ENCODE measurements at places on chromosomes 4 and X. TPM values are rescaled to one million over a fixed set of nuclear protein-coding genes. Genes with fewer than 3 reads are reported as not detected.
A peak's percentile ranks its signal among the peaks of the same experiment; 100 is the strongest.

GRCh38 chr4:173334891-173335752, 964 bp upstream of the HMGB2 start:
- peak; percentile 80 for DNase-seq

GRCh38 chr4:53348046-53348445, 17.8 kb downstream of the SCFD2 start:
- no peak for DNase-seq

ANXA10 gene
- 0.47 TPM for total RNA-seq

DNA sequence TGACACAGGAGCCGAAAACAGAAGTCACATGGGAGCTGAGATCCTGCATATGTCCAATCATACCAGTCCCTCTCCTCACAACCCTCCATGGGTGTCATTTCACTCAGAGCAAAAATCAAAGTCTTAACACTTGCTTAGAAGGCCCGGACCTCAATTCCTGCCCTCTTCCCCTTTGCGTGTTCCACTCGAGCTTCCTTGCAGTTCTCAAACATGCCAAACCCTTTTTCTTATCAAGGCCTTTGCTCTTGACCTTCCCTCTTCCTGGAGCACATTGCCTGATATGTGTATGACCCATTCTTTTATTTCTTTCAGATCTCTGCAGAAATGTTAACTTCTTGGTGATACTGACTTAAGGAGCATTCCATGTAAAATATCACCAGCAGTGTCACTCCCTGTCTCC, 87.0 kb upstream of the USP38 start:
- peak; percentile 30 for DNase-seq

- DNase-seq, result no peak
These were observed 14.0 kb upstream of the FGF5 start for GRCh38 chr4:80252427-80252826.

HHIP gene
- total RNA-seq, result 50.1 TPM

SLITRK2 gene
- total RNA-seq, result 0.61 TPM

DNA sequence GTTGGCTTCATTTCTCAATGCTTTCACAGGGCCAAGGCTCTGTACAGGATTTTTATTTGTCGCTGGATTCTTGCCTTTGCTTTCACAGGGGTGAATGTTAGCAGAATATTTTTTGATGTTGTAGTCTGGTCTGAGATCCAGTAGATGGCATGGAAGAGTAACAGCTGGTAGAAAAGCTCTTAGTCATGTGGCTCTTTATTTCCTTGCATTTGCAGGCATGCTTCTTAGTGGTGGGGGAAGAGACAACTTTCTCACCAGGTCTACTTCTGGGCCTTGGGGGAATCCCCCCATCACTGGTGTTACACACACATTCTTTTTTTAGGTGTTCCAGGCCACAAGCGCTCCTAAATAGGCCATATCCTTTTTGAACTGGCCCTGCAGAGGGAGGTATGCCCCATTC, 58.2 kb upstream of the DKK2 start:
- no peak for DNase-seq

AREG gene
- total RNA-seq, result 16.8 TPM

- DNase-seq, result no peak
These were observed 95.2 kb downstream of the AMMECR1 start for GRCh38 chrX:110222497-110223257.

TLR7 gene
- 3.4 TPM for total RNA-seq

ARHGAP6 gene
- total RNA-seq, result 7.0 TPM

ENPEP gene
- total RNA-seq, result 8.5 TPM

COMMD8 gene
- total RNA-seq, result 20.1 TPM

DNA sequence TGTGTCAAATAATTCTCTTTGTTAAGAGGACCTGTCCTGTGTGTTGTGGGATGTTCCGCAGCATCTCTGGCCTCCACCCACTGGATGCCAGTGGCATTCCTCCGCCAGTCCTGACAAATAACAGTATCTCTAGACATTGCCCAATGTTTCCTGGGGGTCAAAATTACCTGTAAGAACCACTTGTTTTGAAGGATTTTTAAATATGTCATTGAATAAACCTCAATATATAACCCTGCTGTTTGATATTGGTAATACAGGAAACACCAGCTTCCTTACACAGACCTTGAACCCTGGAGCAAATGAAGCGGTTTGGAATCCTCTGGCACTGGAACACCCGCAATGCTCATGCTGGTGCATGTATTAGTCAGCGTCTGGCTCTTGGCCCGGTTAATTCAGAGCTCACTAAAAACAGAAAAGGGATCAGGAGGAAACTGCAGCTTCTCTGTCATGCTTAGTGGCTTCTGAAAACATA, 101.3 kb downstream of the TBL1X start:
- DNase-seq, result no peak

DNA sequence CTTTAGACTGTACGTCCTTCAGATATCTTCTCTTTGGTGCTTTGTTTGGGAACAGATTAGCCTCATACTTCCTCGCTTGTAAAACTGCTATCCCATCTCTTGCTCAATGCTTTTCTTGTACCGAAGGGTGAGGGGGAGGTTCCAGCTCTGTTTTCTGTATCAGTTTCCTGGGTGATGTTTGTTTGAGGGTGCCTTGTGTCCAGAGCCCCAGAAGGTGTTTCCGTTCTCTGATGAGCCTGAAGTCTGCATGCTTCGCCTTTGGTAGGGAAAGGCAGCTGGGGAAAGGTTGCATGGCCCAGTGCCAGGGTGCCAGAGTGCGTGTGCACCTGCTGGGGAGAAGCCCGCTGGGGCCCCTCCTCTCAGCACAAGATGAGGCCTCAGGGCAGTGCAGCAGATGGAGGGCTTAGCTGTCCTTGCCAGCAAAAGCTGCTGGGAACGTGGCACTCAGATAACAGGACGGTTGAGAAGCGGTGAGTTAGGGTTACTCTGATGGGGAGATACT, 73.7 kb downstream of the TBL1X start:
- DNase-seq, result no peak

DNA sequence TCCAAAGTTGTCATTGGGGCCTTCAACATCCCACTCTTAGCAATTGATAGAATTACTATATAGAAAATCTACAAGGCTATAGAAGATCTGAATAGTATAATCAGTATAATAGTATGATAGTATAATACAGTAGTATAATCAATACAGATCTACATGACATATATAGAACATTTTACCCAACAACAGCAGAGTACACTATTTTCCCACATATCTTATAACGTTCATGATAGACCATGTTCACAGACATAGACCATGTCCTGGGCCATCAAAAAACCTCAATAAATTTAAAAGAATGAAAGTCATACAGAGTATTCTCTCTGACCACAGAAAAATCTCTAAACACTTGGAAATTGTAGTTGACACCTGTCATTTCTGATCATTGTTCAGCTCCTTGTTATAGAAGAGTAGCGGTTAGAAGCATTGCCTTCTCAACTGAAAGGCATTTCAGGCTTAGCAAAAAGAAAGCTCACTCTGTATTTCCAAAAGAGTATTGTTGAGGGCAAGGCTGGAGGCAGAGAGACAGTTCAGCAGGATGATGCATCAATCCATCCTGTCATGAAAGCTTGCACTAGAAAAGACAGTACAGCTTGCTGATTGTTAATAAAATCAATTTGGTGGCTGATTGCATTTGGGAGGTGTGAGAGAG, 38.8 kb upstream of the ARMCX5 start:
- no peak for DNase-seq

DNA sequence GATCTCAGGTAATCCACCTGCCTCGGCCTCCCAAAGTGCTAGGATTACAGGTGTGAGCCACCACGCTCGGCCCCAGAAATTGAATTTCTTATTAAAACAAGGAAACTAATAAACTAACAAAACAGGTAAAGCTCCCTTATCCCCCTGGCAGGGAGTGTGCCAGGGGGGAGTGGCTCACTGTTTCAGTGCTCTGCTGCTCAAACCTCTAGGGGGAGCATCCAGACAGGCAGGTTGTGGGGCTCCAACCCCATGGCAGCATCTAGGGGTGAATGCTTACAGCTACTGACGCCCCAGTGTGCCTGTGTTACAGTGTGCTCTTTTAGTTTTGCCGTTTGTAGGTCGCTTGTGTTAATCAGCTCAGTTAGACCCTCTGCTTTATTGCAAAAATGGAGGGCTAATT, 605.0 kb downstream of the GABRG1 start:
- DNase-seq, result no peak

- DNase-seq, result no peak
These were observed 122.1 kb upstream of the MAGEC2 start for GRCh38 chrX:142327182-142327581.

- no peak for DNase-seq
These were observed 445.2 kb downstream of the RPA4 start for GRCh38 chrX:97328853-97329390.

RTL3 gene
- total RNA-seq, result not detected

CCKAR gene
- not detected for total RNA-seq

TRIML1 gene
- total RNA-seq, result not detected

ADGRA3 gene
- 17.6 TPM for total RNA-seq

CDKL2 gene
- 12.5 TPM for total RNA-seq

DNA sequence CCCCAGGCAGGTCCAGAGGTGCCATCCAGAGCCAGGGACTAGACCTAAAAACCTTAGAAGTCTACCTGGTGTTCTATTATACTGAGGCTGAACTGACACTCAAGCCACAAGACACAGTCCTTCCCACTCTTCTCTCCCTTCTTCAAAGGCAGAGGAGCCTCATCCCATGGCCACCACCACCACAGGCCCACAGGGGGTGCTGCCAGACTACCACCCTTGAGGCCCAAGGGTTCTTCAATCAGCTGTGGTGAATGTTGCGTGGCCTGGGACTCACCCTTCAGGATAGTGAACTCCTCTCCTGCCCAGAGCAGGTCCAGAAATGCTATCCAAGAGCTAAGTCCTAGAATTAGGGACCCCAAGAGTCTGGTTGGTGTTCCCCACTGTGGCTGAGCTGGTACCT, 17.5 kb upstream of the RFC1 start:
- DNase-seq, result no peak

MUC7 gene
- total RNA-seq, result not detected

GAGE12H gene
- not detected for total RNA-seq
